Suprapubic skin (tissue), 4 donors: ENCODE measurements at places on chromosomes 5 and 9.

- peak; percentile 71 for DNase-seq
These were observed 828 bp downstream of the NPR2 start for GRCh38 chr9:35792024-35792813.

DNA sequence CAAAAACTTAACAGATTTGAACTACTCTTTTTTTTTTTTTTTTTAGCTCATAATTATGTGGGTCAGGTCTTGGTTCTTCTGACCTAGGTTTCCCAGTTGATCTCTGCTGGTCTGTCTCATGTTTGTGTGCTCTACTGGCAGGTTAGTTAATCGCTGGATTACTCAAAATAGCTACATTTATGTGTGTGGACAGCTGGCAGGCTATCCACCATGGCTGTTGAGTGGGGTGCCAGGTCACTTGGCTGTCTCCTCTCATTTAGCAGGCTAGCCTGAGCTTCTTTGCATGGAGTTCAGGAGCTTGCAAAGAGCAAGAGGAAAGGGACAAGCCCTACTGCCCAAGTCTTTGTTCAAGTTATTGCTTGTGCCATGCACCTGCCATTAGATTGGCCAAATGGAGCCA is 9.3 kb downstream of the ADCY2 start:
- DNase-seq: no peak

DNA sequence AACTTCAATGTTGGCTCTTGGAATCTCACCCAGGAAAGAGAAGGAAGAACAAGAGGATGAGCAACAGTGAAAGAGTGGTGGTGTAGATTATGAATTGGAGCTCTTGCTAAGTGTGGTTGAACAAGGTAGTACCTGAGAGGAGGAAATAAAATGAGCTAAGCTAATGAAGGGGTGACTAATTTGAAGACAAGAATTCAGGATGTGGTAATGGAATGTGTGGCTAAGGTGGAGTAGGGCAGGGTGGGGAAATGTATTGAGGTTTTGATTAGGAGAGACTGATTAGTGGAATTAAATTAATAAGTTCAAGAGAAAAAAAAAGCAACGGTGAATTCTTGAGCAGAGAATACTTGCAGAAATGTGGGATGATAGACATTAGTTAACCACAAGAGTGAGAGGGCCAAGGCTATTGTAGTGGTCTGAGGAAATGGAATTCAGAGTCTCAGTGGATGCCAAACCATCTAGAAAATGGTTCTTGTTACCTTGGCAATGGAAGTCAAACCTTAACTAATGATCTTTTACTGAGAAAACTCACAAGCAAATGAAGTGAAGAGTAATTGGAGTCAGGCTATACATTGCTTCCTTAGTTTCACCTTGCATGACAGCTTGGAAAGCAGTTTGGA is 648.3 kb upstream of the ZNF608 start:
- DNase-seq: no peak

DNA sequence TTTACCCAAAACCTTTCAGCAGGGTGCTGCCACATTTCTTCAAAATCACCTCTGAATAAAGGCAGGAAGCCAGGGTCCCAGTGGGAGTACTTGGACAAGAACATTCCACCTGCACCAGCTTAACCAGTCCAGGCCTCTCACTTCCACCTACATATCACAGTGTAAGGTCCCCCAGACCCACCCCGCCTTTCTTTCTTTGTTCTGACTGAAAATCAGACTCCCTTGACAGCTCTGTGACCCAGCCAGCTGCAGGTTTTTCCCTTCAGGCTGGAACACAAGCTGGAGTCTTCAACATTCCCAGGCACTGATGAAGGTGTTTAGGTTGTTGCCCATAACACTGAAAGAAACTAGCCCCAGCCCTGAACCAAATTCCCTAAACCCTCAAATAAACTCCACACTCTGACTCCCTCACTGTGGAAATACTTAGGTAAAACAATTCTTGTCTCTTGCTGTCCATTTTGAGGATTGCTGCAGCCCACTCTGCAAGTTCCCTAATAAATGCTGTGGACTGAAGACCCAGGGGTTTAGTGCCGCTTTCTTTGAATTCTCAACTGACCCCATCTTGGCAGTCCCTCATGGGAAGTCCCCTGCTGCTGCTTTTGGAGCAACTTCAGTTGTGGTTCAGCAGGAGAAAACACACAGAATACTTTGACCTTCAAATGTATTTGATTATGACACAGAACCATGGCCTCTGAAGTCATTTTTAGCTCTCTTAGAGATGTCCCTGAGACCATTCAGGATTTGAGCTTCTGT is 24.8 kb downstream of the P4HA2 start:
- peak; percentile 20 for DNase-seq

DNA sequence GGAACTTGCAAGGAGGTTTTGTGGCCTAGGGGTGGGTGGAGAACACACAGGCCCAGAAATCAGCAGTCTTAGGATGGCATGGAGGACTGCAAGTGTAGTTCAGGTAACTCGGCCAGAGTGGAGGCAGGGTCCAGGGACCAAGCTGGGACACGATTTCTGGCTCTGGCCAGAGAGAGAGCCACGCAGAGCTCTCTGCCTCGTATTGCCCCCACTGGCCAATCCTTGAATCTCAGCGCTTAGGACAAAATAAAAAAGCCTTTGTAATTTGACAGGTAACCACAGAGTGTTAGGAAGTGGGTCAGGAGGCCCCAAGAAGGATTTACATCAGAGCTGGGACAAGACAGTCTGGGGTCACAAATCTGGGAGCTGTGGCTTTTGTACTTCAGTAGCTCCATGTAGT is 11.7 kb downstream of the MAP3K1 start:
- no peak for DNase-seq

DNA sequence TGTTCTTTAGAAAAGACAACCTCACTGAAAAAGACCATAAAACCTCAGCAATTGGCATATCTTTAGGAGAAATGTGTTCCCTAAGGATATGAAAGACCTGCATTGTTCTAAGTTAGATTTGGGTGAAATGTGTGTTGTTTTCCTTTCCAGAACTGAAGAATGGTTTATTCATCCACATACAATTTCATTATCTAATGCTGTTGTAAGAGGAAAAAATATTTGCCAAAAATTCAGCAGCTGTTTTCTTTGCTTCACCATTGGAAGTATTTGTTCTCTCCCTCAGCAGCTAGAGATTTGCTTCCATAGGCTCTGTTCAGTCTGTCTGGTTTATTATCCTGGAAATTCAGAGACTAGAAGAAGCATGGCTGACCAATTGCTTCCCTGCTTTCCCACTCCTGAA is 150.9 kb downstream of the ISOC1 start:
- no peak for DNase-seq

DNA sequence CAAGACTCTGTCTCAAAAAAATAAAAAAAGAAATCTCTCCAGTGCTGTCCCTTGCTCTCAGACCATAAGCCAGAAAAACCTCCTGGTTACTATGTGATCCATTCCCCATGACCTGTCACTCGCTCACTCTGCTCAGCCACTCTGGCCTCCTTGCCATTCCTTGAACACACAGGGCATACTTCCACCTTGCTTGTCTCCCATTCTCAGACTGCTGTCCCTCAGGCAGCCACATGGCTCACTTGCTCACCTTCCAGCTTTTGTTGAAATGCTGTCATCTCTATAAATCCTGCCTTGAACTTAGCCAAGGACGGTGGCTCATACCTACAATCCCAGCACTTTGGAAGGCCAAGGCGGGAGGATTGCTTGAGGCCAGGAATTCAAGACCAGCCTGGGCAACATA is 82.9 kb downstream of the UGCG start:
- no peak for DNase-seq

DNA sequence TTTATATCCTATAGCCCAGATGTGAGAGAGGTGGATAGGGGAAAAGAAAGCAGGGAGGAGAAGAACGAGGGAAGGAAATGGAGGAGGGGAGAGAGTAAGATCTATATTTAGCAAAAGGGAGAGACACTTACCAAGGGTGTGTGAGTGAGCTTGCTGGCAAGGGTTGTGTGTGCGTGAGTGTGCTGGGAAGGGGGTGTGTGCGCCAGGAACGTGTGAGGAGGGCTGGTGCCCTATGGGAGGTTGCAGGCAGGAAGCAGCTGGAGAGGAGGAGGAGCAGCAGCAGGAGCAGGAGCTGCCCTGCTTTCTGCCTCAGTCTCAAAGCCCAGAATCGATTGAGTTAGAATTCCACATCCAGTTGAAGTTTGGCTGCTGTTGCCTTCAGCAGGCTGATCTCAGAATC is 148.3 kb upstream of the RUSC2 start:
- no peak for DNase-seq

GRCh38 chr5:75885849-75886596 is 168.8 kb upstream of the POC5 start:
- DNase-seq: no peak

DNA sequence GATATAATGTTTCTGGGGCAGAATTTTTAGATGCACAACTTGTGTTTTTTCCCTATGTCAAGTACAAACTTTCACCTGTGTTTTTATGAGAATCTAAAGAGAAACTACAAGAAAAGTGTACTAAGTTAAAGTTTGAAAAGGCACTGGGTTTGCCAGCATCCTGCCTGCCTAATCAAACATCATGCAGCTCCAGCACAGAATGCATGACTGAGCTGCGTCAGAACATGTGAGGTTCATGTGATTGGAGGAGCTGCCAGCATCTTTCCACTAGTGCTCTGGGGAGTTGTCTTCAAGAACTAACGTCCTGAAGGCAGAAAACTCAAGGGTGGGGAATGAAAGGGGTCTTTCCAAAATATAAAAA is 46.1 kb upstream of the RIC1 start:
- peak; percentile 73 for DNase-seq

GRCh38 chr5:28463728-28464127 is 1425.3 kb upstream of the CDH9 start:
- DNase-seq: no peak

DNA sequence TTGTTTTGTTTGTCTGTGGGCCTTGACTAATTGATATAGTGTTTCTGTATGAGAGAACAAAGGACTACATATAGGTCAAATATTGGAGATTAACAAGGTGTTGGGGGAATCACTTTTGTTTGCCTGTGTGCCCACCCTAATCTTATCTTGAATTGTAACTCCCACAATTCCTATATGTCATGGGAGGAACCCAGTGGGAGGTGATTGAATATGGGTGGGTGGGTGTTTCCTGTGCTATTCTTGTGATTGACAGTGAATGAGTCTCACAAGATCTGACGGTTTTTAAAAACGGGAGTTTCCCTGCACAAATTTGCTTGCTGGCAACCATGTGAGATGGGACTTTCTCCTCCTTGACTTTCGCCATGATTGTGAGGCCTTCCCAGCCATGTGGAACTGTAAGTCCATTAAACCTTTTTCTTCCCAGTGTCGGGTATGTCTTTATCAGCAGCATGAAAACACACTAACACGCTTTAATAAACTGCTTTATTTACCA is 64.9 kb upstream of the HSPB3 start:
- DNase-seq: no peak

DNA sequence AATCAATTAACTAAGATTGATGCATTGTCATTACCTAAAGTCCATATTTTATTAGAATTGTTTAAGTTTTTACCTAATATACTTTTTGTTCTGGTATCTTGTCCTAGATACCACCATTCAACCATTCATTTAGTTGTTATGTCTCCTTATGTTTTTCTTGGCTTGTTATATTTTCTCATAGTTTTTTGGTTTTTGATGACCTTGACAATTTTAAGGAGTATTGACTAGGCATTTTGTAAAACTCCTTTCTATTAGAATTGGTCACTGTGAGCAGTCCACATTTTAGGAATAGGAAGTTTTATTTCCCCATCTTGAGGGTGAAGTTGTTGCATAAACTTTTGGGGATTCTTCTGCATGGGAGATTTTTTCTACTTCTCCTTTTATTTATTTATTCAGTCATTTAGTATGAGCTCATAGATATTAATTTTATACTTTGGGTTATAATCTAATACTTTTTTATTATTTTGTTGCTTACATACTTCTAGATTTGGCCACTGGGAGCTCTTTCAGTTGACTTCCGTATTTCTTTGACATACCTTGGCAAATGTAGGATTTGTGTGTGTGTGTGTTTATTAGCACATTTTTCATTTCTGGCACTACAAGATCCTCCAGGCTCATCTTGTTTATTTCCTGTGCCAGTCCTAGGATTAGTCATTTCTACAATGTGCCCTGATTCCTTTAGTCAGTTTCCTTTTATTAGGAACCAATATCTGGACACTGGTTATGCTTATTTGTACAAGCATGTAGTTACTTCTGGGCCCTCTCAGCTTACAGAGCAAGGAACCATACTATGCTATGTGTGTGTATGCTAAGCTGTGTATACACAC is 134.9 kb upstream of the CDKN2B start:
- no peak for DNase-seq

DNA sequence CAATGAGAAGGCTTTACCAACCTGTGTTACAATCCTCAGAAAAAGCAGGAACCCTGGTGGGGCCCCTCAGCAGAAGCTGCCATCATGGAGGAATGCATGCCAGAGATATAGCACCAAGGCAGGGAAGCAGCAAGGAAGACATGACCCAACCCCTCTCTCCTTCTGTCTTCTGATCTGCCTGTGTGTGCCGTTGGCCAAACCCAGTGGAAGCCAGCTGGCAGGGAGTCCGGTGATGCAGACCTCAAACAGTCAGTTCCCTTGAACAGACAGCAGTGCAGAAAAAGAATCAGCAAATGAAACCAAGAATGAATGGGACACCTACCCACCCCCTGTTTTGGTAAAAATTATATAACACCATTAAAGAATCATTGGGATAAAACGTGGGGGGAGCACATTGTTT is 234.2 kb downstream of the ZNF608 start:
- no peak for DNase-seq

- DNase-seq: no peak
These were observed 28.8 kb downstream of the SPOCK1 start for GRCh38 chr5:137470111-137470920.

DNA sequence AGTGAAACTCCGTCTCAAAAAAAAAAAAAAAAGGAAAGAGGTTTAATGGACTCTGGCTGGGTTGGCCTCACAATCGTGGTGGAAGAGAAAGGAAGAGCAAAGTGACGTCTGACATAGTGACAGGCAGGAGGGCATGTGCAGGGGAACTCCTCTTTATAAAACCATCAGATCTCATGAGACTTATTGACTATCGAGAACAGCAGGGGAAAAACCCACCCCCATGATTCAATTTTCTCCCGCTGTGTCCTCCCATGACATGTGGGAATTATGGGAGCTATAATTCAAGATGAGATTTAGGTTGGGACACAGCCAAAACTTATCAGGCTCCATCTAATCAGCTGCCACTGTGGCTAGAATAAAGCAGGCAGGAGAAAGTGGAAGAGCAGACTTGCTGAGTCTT is 610.4 kb upstream of the NUDT12 start:
- no peak for DNase-seq

- DNase-seq: no peak
These were observed 344.1 kb downstream of the ADAMTS6 start for GRCh38 chr5:65137631-65138030.

DNA sequence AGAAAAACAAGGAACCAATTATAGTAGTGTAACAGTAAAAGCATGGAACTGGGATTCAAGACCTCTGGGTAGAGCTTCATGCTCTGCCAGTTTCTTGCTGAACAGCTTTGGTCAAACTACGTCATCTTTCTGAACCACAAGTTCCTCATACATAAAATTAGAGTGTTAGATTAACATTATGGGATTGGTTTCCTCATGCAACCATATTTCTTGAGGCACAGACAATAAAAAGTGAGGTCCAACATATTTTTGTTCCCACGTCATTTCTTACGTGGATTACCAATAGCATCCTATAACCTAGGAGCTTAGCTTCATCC is 354.8 kb downstream of the TMEM232 start:
- no peak for DNase-seq

GRCh38 chr9:80082213-80082612 is 510.4 kb downstream of the TLE4 start:
- DNase-seq: no peak

GRCh38 chr5:178640331-178641045 is 13.6 kb upstream of the CLK4 start:
- no peak for DNase-seq
